ENCODE measurements at places on chromosomes 7 and 10.

DNA sequence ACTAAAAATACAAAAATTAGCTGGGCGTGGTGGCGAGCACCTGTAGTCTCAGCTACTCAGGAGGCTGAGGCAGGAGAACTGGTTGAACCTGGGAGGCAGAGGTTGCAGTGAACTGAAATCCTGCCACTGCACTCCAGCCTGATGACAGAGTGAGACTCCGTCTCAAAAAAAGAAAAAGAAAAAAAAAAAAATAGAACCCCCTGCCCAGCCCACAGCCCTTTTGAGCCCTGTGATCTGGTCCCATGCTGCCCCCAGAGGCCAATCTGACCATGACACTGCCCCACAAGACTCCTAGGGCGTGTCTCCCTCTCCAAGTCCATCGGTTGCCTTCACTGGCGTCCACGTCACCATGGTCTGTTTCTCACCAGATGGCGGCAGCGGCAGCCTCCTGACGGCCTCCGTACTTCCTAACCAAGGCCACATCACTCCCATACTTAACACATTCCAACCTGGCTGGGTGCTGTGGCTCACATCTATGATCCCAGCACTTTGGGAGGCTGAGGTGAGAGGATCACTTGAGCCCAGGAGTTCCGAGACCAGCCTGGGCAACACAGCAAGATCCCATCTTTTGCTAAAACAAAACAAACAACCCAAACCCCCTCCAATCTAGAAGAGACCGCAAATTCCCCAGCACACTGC, 18.0 kb downstream of the STX1A start:
- no peak for DNase-seq

GRCh38 chr10:70052462-70053217, at the start of gene MACROH2A2:
Gene MACROH2A2 (plus strand): TSS chr10:70052846. CDS start chr10:70075659, 22,813 bp downstream.
- DNase-seq: peak; percentile 84

DNA sequence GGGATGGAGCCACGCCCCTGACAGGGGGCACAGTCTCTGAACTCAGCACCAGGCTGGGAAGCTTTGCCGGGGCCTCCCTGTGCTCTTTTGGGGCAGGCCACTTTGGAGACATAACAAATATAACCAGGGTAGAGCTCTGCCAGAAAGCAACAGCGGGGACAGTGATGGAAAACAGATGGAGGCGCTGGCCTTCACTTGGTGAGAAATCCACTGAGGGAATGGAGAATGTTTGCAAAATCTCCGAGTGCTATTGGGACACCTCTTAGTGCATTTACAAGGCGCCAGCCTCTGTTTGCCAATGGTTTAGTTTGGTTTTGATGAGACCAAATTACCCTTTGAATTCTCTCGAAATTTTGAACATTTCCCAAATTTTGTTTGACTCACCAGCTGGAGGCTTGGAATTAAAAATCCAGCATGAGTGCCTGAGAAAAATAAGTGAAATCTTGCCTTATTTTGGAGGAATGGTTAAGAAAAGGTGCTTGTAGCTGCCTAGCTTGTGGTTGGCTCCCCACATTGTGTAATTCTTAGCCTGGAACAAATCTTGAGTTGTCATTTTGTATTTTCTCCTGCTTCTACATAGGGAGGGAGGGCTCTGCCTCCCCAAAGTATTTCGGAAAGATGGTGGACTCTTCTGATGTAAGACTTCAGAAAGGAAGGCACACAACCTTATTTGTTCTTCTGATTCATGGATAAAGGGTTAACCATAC, 980.5 kb downstream of the LRMDA start:
- DNase-seq: no peak

GRCh38 chr7:107167483-107168232, 1.1 kb upstream of the HBP1 start:
- DNase-seq: no peak

- no peak for DNase-seq
Measured at GRCh38 chr10:26810435-26811026, 50.2 kb downstream of the ABI1 start.

DNA sequence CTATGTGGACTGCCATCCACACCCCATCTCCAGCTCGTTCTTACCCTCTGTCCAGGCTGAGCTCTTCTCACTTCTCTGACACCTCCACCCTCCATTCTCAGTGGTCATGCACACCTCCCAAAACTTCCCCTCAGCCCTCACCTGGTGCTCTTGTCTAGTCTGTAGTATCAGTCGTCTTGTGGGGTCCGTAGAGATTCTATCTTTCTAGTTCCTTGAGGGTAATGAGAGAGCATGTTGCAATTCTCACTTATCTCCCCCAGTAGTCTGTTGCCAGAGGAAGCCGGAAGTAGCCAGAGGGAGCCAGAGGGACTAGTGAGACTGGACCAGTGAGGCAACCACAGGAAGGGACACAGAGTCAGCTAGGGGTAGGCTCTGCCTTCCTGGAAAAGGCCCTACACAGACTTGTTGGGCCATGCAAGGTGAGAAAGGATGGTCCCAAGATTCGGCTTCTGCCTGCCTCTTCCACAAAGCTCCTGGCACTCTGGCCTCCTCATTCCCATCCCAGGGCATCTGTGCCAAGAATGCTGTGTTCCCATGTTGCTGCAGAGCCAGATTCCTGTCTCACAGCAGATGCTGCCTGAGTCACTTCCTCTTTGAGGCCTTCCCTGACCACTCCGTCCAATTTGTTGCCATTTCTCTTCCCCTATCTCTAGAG, 50.6 kb upstream of the DUSP5 start:
- DNase-seq: no peak

- no peak for DNase-seq
Measured at GRCh38 chr7:50530766-50531165, 34.4 kb downstream of the DDC start.

GRCh38 chr10:11177926-11178471, 160.3 kb downstream of the CELF2 start:
- no peak for DNase-seq

GRCh38 chr7:127896659-127897058, 134.6 kb downstream of the LRRC4 start:
- DNase-seq: no peak

DNA sequence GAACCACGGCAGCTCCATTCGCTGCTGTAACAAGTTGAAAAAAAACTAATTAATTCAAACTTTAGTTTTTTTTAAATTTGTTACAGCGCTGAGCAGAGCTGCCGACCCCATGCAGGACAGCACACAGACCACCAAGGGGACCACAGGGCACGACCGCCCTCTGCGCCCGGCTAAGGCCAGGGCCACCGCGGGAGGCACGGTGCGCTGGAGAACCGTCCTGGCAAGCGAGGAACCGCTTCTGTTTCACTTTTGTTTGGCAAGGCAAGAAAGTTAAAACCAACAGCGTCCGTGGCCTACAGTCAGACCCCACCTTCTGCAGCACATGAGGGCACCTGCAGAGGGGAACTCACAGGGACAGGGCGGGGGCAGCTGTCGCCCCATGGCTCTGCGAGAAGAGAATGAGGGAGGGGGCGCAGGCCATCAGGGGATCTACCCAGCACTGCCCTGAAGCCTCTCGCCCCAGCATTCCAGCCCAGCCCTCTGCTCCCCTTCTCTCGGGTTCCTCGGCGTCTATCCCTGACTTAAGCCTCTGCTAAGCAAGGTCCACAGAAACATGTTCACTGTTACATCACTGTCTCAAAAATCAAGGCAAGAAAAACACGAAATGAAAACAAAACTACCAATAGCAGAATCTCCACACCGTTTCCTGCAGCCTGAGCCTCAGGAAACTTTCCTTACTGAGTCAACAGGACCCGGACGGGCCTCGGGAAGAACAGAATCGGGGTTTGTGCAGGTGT, 204.4 kb downstream of the DIP2C start:
- no peak for DNase-seq

GRCh38 chr7:132877573-132877972, 204.3 kb downstream of the CHCHD3 start:
- no peak for DNase-seq

DNA sequence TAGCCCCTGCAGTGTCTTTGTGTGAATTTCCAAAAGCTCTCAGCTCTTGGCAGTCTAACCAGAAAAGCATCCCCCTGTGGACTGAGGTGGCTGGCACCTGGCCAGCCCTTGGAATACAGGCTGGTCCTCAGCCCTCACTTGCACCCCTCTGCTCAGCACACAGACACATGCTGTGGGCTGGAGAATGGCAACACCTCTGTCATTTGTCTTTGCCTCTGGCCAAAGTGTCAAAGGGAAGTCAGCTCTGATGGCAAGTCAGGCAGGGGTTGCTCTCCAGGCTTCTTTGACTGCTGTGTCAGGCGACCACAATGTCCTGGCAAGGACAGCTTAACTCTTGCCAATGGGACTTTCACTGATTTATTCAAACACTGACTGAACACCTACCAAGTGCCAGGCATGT, 724.8 kb downstream of the INHBA start:
- DNase-seq: no peak

DNA sequence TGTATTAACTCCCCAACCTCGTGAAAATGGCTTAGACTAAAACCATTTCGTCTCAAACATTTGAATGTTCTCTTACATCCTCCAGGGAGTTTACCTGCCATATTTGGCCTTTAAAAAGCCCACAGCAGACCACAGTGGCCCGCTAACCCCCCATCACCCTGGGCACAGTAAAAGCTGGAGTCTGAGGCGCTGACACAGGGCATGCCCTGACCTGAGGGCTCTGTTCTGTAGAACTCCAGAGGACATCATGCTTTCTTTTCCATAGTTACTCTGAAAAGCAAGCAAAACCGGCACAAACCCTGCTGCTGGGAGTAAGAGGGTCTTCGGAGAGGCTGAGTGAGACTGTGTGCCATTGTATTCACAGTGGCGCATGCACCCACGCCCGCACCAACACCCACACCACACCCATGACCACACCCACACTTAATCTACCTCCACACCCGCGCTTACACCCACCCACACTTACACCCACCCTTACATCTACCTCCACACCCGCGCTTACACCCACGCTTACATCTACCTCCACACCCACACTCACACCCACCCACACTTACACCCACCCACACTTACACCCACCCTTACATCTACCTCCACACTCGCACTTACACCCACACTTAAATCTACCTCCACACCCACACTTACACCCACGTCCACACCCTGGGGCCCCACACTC, 32.1 kb downstream of the LRRC27 start:
- peak; percentile 12 for DNase-seq

DNA sequence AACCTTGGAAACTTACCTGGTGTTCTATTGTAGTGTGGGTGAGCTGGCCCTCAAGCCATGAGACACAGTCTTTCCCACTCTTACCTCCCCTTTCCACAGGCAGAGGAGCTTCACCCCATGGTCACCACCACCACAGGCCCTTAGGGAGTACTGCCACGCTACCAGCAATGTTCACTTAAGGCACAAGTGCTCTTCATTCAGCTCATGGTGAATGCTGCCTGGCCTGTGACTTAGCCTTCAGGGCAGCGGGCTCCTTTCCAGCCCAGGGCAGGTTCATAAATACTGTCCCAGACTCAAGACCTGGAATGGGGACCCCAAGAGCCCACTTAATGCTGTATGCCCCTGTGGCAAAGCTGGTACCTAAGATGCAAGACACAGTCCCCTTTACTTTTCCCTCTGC, 109.4 kb downstream of the MYO3A start:
- DNase-seq: no peak

GRCh38 chr10:8350250-8350967, 295.9 kb downstream of the GATA3 start:
- no peak for DNase-seq

GRCh38 chr7:102320601-102321350, 34.1 kb downstream of the SH2B2 start:
- DNase-seq: no peak

Data from left lung (tissue), 14 donors.